Renal cortex interstitium (tissue), 15 donors: ENCODE measurements at places on chromosomes 5 and 9. TPM values are rescaled to one million over a fixed set of nuclear protein-coding genes. Genes with fewer than 3 reads are reported as not detected.

Gene SLC46A2
- 0.44 TPM for polyA plus RNA-seq

Gene DDX4
- not detected for polyA plus RNA-seq

Gene TRIM7
- 0.33 TPM for polyA plus RNA-seq

Gene GPX8
- polyA plus RNA-seq = 77.0 TPM

Gene KIF24
- polyA plus RNA-seq = 6.1 TPM

Gene HAPLN1
- 7.3 TPM for polyA plus RNA-seq

Gene NAIF1
- polyA plus RNA-seq = 11.4 TPM

Gene PDLIM7
- 143 TPM for polyA plus RNA-seq

Gene C5orf47
- polyA plus RNA-seq = 0.12 TPM

Gene ANKRD34B
- 0.26 TPM for polyA plus RNA-seq

Gene ADGRV1
- 12.8 TPM for polyA plus RNA-seq

Gene PURA
- 11.8 TPM for polyA plus RNA-seq

Gene SPAAR
- polyA plus RNA-seq = 1.5 TPM

Gene IL5
- polyA plus RNA-seq = not detected

Gene HAVCR1
- 0.72 TPM for polyA plus RNA-seq

Gene CER1
- 0.89 TPM for polyA plus RNA-seq

Gene CCDC187
- 1.7 TPM for polyA plus RNA-seq

DNA sequence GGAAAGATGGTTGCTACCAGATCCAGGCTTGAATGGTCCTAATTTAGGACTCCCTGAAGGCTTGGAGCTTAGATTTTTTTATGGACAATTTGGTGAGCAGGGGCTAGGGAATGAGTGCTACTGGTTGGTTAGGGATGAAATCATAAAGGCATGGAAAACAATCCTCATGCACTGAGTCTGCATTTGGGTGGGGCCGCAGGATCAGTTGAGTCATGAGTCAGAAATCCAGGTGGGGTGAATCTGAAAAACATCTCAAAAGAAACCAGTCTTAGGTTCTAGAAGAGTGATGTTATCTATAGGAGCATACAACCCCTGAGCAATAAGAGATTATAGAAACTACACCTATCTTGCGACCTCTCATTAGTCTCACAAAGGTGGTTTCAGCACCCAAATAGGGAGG is 300.0 kb downstream of the KIF4B start:
- no peak for DNase-seq

- no peak for DNase-seq
These were observed 118.6 kb upstream of the COL5A1 start for GRCh38 chr9:134522976-134523375.

- DNase-seq = peak; percentile 46
These were observed 12.8 kb upstream of the SRP19 start for GRCh38 chr5:112848116-112848811.

- DNase-seq = no peak
These were observed 26.5 kb downstream of the UBE2R2 start for GRCh38 chr9:33843312-33843961.

GRCh38 chr9:136803551-136804508 is 3.9 kb upstream of the RABL6 start:
- no peak for DNase-seq

GRCh38 chr9:136572828-136573625 is 27.2 kb upstream of the NOTCH1 start:
- no peak for DNase-seq

- DNase-seq = no peak
These were observed 1332.5 kb upstream of the CDH9 start for GRCh38 chr5:28370896-28371295.

DNA sequence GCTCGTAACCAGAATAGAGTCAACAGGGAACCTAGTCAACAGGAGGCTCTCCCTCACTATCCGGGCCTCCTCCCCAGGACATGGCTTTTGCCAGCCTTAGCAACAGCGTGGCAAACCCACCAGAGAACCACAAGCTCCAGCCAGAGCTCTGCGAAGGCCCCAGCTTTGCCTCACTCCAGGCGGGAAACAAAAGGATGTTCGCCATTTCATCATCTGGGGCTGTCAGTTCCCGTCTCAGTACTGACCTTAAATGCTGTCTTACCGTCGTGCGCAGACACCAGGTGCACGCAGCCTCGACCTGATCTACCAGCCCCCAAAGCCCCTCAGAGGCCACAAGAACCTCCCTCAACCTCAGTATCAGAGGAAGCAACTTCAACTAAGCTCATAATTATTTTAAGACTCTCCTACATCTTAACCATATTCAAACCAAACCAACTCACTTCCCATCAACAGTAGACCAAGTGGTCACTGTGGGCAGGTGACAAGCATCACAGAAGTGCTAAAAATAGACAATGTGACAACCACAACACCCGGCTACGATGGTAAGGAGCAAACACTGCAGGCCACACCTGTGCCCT is 71.4 kb downstream of the SEMA4D start:
- no peak for DNase-seq

GRCh38 chr5:92749943-92750342 is 831.1 kb downstream of the NR2F1-AS1 start:
- DNase-seq = no peak

DNA sequence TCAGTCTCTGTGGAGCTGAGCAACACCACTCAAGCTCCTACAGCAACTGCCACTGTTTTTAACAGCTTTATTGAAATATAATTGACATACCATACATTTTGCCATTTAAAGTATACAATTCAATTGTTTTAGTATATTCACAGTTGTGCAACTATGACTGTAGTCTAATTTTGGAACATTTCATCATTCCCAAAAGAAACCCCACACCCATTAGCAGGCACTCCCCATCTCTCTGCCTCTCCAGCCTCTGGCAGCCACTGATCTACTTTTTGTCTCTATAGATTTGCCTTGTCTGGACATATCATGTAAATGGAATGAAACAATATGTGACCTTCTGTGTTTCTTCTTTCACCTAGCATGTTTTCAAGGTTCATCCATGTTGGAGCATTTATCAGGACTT is 43.5 kb downstream of the RUSC2 start:
- DNase-seq = no peak

DNA sequence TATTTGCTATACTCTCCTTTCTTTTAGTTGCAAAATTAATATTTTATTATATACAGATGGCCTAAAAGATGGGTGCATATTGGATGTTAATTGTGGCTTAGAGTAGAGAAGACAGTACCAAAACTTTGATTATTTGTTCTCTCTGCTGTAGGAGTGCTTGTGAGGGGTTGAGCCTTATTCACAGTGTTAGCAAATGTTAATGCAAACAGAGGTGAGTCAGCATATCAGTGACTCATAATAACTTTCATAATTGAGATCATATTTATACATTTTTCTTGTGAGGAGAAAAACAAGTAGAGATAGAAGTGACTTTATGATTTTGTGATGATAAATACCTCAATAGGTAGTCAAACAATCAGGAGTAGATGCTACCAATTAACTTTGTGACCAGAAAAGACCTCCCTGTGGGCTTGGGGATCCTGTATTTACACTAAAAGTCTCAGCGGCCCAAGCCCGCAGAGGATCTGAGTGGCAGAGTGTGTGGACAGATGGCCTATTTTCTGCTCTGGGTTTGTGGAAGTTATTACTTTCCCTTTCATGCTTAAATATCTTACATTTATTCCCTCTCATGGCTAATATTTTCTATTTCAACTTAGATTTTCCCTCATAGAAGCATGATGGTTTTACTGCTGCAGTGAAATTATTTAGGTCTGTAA is 226.5 kb downstream of the TAF11L14 start:
- no peak for DNase-seq

DNA sequence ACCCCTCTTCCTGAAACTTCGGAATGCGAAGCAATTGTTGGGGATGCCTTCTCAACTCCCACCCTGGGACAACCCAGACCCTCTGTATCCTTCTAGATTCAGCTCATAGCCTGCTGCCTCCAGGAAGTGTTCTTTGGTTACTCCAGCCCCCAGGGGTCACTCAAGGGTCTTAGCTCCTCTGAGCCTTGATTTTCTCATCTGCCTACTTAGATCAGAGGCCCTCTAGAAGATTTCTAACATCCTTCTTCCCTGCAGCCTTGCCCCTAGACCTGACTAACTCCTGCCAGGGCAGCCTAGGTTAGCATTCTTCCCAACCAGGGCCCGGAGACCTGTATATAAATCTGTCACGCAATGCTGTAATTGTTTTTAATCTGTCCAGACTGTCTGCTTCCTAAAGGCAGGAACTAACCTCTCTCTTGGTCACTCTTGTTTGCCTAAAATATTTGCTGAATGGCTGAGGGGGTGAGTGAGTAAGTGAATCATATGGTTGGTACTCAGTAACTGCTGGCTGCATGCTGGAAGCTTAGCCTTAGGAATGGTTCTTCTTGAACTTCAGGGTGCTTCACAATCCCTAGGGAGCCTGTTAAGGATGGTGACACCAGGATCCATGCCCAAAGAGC is 8.2 kb downstream of the GALNT10 start:
- no peak for DNase-seq

- DNase-seq = no peak
These were observed 72.4 kb downstream of the ZCCHC7 start for GRCh38 chr9:37192803-37193202.

DNA sequence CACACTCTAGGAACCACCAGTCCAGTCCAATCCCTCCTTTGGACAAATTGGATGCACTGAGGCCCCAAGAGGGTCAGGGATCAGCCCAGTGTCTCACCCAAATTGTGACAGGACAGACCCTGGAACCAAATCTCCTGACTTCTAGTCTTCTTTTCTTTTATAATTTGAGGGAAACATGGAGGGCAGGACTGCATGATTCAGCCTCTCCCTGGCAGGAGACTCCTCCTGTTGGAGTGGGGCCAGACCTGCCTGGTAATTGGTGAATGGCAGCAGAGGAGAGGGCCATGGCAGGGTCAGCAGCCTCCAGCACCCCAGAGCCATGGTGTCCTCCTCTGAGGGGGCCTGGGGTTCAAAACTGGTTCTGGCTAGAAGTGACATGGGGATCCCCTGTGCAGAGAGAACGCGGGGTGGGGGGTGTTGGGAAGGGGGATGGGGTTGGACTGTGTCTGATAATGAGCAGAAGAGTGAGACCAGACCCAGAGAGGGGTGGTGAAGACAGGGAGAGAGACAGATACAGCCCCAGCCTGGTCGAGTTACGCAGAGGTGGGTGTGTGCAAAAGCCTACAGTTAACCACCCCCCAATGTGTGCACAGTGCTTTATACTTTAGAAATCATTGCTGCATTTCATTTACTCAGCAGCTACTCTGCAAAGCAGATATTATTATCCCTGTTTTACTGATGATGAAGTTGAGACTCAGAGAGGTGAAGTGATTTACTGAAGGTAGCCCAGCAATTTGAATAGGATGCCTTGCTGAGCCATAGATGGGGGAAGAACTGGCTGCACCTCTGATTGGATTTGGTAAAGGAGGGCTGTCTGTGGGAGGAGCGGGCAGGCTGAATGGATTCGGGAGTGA is 3.8 kb upstream of the SYNPO start:
- DNase-seq = no peak

- no peak for DNase-seq
These were observed 688.2 kb upstream of the CDH6 start for GRCh38 chr5:30505014-30505886.

DNA sequence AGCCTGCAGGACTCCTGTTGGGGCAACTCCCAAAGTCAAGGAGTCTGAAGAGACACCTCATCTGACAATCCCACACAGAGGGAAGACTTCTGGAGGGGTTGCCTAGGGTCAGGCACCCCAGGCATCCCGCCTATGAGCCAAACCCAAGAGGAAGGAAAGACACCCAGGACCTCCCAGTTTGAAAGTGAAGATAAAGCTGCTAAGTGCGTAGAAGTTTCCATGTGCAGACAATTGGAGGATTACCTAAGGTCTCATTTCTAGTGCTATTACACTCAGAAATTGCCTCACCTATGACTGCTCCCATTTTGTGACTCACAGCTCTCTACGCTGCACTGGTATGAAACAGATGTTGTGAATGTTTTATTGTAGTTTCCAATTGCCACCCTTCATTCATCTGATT is 322.9 kb downstream of the SLIT3 start:
- DNase-seq = no peak

GRCh38 chr9:70421272-70422180 is 7.1 kb upstream of the KLF9 start:
- no peak for DNase-seq

- no peak for DNase-seq
These were observed 52.0 kb upstream of the SLC25A51 start for GRCh38 chr9:37955781-37956422.

- no peak for DNase-seq
These were observed 845.3 kb upstream of the PTPRD start for GRCh38 chr9:11457825-11458790.

DNA sequence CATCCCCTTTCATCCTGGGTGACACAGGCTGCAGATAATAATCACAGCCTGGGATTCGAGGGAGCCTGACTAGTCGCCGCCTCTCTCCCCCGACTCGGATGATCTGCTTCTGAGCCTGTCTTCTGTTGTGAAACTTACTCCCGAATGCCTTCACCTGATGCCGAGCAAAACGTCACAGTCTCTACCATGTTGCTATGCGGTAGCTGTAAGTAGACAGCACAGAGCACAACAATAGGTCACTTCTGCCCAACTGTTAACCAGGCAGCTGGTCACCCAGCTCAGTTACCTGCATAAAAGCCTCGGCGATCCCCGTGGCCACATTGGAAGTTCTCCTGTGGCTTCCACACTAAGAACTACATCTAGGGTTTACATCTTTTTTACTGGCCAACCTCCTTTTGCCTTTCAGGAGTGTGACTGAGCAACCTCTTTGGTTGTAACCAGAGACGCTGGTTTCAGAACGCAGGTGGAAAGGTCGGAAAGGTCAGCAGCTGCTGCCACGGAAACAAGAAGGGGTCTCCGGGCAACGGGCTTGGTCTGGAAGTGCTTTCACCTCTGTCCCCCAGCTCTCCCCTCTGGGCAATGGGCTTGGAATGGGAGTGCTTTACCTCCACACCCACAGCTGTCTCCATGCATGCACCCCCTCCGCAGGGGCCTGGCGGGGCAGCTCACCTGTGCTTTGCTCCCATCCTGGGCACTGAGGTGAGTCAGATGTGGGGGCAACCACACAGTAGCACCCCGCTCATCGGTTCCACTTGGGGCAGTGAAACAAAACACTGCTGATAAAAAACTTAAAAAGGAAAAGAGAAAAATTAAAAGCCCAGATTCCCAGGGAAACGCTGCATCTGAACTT is 7.6 kb upstream of the PPP1R26 start:
- peak; percentile 71 for DNase-seq

- DNase-seq = no peak
These were observed 16.7 kb upstream of the HSPB3 start for GRCh38 chr5:54438620-54439389.

DNA sequence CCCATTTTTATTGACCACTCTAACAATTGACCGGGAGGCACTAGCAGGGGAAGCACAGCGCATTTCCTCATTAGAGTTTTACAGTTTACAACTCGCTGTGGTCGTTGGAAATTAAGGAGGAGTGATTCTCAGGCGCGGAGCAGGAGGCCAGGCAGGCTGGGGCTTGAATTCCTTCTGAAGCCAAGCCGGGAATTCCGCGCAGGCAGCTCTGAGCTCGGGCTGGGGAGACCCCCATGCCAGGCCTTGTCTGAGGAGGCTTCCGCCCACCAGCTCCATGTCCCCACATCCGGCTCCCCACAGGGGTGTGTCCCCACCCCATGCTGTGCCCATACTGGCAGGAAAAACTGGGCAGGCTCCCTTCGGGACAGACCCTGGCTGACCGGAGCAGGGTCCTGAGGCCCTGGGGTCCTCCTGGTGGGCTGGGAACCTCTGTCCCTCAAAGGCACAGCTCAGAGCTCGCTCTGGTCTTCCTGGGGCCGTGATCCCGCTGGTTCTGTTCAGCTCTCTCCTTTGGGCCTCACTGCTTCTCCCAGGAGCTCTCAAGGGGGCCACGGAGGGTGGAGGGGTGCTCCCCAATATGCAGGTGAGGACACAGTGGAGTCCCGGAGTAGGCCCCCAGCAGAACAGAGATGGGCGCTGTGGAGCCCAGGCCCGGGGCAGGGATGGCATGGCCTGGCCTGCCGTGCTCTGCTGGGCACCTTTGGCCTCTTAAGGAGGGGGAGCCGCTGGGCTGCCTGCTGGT is 1.3 kb upstream of the NRARP start:
- no peak for DNase-seq
